A549 treated with GW870086 at 1 μM for 4 hours (cell line): ENCODE measurements at places on chromosomes 1 and 21. TPM values are rescaled to one million over a fixed set of nuclear protein-coding genes. Genes with fewer than 3 reads are reported as not detected.

MMEL1 gene
- total RNA-seq: not detected in 5 replicates

PLD5 gene
- 1.5 to 2.8 TPM (median 1.7 TPM) in 5 replicates for total RNA-seq

ZNF670 gene
- total RNA-seq: 2.4 to 4.0 TPM (median 3.3 TPM) in 5 replicates

DCDC2B gene
- not detected in 5 replicates for total RNA-seq

LEFTY1 gene
- total RNA-seq: 0.50 to 1.1 TPM (median 0.68 TPM) in 5 replicates

FOXE3 gene
- total RNA-seq: 0.07 to 0.10 TPM in 2 of 5 replicates, not detected in the others

TBX15 gene
- 0.07 to 0.08 TPM in 2 of 5 replicates, not detected in the others for total RNA-seq

TMPRSS3 gene
- total RNA-seq: 0.13 to 0.45 TPM (median 0.18 TPM) in 5 replicates

NR1I3 gene
- total RNA-seq: 0.26 TPM in 1 of 5 replicates, not detected in the others

PDZK1IP1 gene
- 6.2 to 9.4 TPM (median 8.5 TPM) in 5 replicates for total RNA-seq

IRF6 gene
- 0.09 to 0.16 TPM (median 0.13 TPM) in 5 replicates for total RNA-seq

SYNC gene
- total RNA-seq: 10.4 to 17.7 TPM (median 14.8 TPM) in 5 replicates

CLCC1 gene
- 16.1 to 18.6 TPM (median 17.3 TPM) in 5 replicates for total RNA-seq

PARS2 gene
- total RNA-seq: 4.3 to 5.1 TPM (median 4.7 TPM) in 5 replicates

PDC gene
- total RNA-seq: not detected in 5 replicates

CD84 gene
- not detected in 5 replicates for total RNA-seq

TRIM17 gene
- total RNA-seq: not detected in 5 replicates

CYP4A11 gene
- not detected in 5 replicates for total RNA-seq

PTPN7 gene
- not detected in 5 replicates for total RNA-seq

LCA5L gene
- 0.89 to 1.6 TPM (median 1.3 TPM) in 5 replicates for total RNA-seq

DESI2 gene
- total RNA-seq: 25.1 to 34.8 TPM (median 31.1 TPM) in 5 replicates

OR2G6 gene
- total RNA-seq: not detected in 5 replicates

TNFRSF1B gene
- total RNA-seq: 0.42 to 0.66 TPM (median 0.53 TPM) in 5 replicates

KPNA6 gene
- 14.4 to 16.7 TPM (median 15.1 TPM) in 5 replicates for total RNA-seq

CLCNKB gene
- total RNA-seq: 0.10 to 0.13 TPM (median 0.10 TPM) in 3 of 5 replicates, not detected in the others

FNDC10 gene
- 5.4 to 8.5 TPM (median 8.1 TPM) in 5 replicates for total RNA-seq

OR2T2 gene
- total RNA-seq: not detected in 5 replicates

DCST2 gene
- total RNA-seq: 0.17 to 0.80 TPM (median 0.29 TPM) in 5 replicates

SELENBP1 gene
- total RNA-seq: 6.1 to 8.0 TPM (median 6.9 TPM) in 5 replicates

CLCA4 gene
- total RNA-seq: not detected in 5 replicates

OR2L13 gene
- not detected in 5 replicates for total RNA-seq

CXADR gene
- total RNA-seq: 8.4 to 12.1 TPM (median 10.9 TPM) in 5 replicates

BARHL2 gene
- total RNA-seq: not detected in 5 replicates

NBPF10 gene
- 0.54 to 0.83 TPM (median 0.78 TPM) in 5 replicates for total RNA-seq

EVA1C gene
- 48.6 to 58.1 TPM (median 49.3 TPM) in 5 replicates for total RNA-seq

PPIAL4G gene
- total RNA-seq: not detected in 5 replicates

AXDND1 gene
- 0.16 to 0.51 TPM (median 0.33 TPM) in 4 of 5 replicates, not detected in the other for total RNA-seq

ECM1 gene
- 1.7 to 3.1 TPM (median 2.1 TPM) in 5 replicates for total RNA-seq
